ENCODE measurements at places on chromosomes 7 and 10. TPM values are rescaled to one million over a fixed set of nuclear protein-coding genes. Genes with fewer than 3 reads are reported as not detected.

GRCh38 chr10:60461688-60462087, 72.0 kb upstream of the ANK3 start:
- no peak for DNase-seq

DNA sequence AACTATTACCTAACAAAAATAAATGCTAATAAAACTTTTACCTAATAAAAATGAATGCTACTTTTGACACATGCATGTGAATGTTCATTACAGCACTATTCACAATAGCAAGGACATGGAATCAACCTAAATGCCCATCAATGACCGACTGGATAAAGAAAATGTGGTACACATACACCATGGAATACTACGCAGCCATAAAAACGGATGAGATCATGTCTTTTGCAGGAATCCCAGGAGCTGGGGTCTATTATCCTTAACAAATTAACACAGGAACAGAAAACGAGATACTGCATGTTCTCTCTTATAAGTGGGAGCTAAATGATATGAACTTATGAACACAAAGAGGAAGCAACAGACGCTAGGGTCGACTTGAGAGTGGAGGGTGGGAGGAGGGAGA, 88.1 kb upstream of the FAM204A start:
- no peak for DNase-seq

DNA sequence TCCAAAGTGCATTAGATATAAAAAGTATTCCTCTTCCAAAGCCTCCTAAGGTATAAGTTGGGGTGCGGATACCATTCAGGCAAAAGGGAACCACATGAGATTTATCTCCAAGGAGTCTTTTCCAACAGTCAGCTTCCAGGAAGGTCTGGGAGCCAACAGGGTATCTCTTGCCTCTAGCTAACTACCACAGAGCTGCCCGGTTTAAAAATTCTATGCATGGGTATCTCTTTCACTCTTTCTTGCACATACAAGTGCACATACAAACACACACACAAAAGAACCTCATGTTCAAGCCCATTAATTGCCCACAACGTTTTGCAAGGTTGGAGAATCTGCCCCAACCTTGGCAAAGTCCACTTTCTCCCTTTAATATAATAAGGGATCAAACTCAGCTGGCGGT, 80.7 kb downstream of the CDK6 start:
- DNase-seq, result no peak

- peak; percentile 96 for DNase-seq
Measured at GRCh38 chr10:124539935-124540641, 78.5 kb downstream of the LHPP start.

GRCh38 chr10:23479798-23480473, 41.1 kb downstream of the OTUD1 start:
- no peak for DNase-seq

DNA sequence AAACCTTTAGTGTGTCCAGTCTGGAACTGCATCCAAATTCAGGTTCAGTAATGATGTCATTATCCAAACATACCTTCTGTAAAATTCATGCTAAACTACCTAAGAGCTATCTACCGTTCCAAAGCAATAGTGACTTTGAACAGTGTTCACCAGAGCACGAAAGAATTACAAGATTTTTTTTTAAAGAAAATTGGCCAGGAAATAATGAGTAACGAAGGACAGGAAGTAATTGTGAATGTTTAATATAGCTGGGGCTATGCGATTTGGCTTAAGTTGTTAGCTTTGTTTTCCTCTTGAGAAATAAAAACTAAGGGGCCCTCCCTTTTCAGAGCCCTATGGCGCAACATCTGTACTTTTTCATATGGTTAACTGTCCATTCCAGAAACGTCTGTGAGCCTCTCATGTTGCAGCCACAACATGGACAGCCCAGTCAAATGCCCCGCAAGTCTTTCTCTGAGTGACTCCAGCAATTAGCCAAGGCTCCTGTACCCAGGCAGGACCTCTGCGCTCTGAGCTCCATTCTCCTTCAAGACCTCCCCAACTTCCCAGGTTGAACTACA, 694 bp upstream of the FAS start:
- no peak for DNase-seq

PDZD8 gene
- polyA plus RNA-seq, result 6.6 TPM

Data from SK-N-SH (cell line).